ENCODE measurements at places on chromosomes 2 and 18.
A peak's percentile ranks its signal among the peaks of the same experiment; 100 is the strongest.

GRCh38 chr18:54791657-54792056 lies 36.6 kb upstream of the RAB27B start:
- DNase-seq = no peak

- DNase-seq = no peak
These were observed 266.6 kb downstream of the ETAA1 start for GRCh38 chr2:67663776-67664175.

- DNase-seq = no peak
These were observed 189.0 kb downstream of the PRKCE start for GRCh38 chr2:45840481-45840880.

GRCh38 chr2:12726271-12726670 lies 9.5 kb downstream of the TRIB2 start:
- DNase-seq = no peak

DNA sequence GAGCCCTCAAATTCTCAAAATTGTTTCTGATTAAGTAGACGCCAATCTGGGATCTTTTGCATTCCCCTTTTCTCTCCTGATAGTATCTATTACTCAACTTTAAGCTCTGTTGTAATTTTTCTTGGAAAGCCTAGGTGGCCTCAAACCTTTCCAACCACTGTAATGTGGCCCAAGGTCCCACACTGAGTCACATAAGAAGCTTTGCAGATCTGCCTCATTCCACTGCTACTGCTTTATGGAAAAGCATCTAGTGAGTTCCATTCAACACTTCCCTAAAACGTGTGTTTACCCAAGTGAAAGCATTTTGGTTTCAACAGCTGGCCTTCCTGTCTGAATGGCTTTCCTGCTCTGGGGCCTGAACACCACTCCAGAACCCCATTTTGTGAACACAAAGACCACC lies 493.6 kb upstream of the SPHKAP start:
- DNase-seq = peak; percentile 78

GRCh38 chr2:24822049-24822706 lies 29.0 kb downstream of the CENPO start:
- no peak for DNase-seq

DNA sequence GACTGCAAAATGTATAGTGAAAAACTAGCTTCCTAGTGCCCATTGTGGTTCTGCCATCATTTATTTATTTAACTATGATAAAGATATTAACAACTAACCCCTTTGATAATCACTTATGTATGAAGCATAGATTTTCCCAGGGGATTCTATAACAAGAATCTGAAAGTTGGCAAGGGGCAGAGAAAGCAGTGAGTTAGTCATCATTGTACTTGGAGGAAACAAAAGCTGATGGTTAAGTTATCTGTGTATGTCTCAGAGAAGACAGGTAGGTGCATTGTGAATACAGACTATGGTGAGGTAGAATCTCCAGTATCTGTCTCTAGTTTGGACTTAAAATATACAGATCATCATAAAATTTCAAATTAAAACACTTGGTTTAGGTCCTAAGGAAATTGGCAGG lies 2159.1 kb upstream of the CELF4 start:
- peak; percentile 23 for DNase-seq

DNA sequence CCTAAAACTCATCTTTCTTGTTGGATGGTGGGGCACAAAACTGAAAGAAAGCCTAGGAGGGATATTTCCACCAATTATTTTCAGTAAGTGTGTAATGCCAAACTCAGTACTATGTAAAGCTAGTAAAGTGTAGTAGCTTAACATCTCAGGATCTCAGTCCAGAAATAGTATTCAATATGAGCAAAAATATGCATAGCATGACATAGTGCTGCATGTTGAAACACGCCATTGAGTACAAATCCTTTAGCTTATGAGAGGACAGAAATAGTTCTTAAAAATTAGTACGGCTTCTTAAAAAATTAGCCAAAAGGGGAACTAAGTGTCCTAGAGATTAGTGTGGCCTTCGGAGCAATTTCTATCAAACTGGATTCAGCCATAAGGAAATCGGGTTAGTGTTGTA lies 21.7 kb upstream of the ATL2 start:
- no peak for DNase-seq

GRCh38 chr2:102826904-102827303 lies 65.1 kb downstream of the TMEM182 start:
- DNase-seq = peak; percentile 4

DNA sequence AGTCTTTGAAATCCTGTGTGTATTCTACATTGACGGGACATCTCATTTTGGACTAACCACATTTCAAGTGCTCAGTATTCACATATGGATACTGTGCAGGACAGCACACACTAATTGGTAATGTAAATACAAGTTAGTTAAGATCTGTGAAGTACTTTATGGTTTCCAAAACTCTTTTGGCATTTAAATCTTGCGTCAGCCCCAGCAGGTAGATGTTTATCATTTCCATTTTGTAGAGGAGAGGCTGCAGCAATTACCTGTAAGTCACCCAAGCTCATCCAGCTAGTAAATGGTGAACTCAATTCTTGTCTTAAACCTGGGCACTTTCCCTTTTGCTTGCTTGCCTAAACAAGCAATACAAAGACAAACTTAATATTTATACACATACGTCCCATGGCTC lies 1.6 kb upstream of the NAGK start:
- no peak for DNase-seq

- DNase-seq = peak; percentile 97
These were observed 76.6 kb upstream of the MAP4K3 start for GRCh38 chr2:39513641-39514094.

- no peak for DNase-seq
These were observed 133.4 kb downstream of the RGPD3 start for GRCh38 chr2:106334802-106335201.

GRCh38 chr2:239544918-239545465 lies 144.2 kb upstream of the HDAC4 start:
- DNase-seq = no peak

DNA sequence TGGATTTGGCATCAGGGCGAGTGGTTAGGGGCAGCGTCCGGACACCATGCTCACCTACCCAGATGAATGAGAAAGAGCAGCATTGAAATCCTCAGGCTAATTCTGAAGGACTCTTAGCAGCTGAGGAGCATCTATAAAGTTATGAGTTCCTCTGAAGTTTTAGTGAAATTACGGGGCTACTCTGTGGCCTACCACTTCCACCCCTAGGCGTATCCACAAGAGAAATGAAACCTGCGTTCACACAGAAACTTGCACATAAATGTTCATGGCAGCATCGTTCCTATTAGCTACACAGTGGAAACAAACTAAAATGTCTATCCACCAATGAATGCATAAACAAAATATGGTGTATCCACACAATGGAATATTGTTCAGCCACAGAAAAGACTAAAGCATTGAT lies 98.0 kb downstream of the GBX2 start:
- no peak for DNase-seq

- DNase-seq = no peak
These were observed 6.4 kb upstream of the ITPRIPL1 start for GRCh38 chr2:96318723-96319122.
